HCEC 1CT (cell line): ENCODE measurements at places on chromosomes 7 and 10.

- DNase-seq, result no peak
These were observed 79.1 kb upstream of the RET start for GRCh38 chr10:42997849-42998165.

DNA sequence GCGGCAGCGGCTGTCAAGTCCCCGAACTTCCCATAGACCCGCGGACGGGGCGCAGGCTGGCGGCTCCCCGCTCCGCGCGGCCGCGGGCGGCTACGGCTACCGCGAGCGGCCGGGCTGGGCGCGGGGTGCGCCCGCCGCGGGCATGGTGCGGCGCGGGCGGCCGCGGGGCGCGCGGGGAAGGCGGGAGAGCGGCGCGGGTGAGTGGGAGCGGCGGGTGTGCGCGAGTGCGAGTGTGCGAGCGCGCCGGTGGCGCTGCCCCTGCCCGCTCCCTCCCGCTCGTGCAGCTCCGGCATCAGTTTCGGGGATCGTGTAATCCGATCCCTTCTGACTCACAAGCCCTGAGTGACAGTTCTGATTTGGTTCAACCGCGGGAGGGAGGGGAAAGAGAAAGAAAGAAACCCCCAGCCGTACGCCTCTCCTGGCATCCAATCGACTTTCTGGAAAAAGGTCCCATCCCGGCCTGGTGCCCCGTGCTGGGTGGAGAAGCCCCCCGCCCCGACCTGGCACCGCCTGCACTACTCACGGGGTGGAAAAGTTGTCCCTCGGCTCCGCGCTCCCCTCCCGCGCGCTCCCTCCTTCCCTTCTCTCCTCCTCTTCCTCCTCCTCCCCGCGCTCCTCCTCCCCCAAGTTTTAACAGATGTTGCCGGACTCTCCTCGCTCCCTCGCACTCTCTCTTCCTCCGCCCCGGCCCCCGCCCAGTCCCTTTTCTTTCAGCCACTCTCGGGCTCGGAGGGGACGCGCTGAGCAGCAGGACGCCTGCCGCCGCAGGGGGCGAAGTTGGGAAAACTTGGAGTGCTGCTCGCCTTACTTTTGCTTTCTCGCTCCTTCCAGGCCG, at the start of gene GLI3:
TSS of gene GLI3 (minus strand) at position 234 of the 835 bp plus-strand sequence. CDS start 13,956 bp downstream, outside the sequence.
- peak; percentile 94 for DNase-seq

DNA sequence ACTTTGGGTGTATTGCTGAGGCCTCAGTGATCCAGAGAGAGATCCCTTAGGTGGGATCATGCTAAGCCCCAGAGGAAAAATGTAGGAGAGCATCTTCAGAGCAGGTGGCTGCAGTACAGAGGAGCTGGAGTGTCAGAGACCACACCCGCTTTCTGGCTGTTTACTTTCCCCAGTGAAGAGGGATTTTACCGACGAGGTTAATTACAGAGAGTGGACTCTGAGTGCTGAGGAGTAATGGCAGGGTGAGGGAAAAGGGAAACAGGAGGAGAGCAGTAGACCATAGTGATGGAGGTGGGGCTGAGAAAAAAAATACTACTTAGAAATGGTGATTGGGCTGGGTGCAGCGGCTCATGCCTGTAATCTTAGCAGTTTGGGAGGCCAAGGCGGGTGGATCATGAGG, 43.3 kb upstream of the HBP1 start:
- DNase-seq, result no peak

DNA sequence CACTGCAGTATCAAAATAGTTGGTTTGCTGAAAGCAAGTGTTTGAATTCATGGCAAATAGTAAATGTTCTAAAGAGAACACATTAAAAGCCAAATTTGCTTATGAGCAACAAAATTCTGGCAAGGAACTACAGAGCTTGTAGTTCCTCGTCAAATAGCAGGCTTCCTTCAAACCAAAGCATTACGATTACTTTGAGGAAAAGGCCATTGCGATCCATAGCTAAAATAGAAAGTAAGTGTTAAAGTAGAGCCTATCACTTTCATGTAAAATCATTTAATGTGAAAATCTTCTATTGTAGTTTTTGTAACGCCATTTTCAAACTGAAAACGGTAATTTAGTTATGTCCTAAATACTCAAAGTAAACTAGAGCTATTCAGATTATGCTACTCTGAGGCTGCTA, 20.1 kb downstream of the CACNA2D1 start:
- DNase-seq, result no peak

- peak; percentile 46 for DNase-seq
These were observed at the start of gene SH2B2 for GRCh38 chr7:102286237-102287110. Gene SH2B2, plus strand, starts transcription at chr7:102286868. Its CDS starts 13,683 bp downstream, at chr7:102300551.

GRCh38 chr10:23912884-23913404, 296.0 kb upstream of the KIAA1217 start:
- no peak for DNase-seq

DNA sequence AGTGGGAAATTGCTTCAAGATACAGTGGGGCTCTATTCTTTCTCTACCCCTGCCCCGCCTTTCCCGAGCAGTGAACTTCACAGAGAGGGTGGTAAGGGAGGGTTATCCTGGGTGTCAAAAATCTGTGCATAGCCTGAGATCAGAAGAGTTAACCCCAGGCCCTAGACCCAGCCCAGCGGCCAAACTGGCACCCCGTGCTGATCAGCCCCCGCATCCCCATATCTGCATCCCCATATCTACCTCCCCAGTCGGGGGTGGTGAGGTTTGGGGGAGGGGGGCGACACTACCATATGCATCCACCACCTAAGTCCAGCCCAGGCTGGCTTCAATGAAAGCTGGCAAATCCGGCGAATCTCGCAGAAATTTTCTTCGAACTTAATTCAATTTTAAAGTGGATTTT, 7.0 kb upstream of the DLX6 start:
- DNase-seq, result no peak

DNA sequence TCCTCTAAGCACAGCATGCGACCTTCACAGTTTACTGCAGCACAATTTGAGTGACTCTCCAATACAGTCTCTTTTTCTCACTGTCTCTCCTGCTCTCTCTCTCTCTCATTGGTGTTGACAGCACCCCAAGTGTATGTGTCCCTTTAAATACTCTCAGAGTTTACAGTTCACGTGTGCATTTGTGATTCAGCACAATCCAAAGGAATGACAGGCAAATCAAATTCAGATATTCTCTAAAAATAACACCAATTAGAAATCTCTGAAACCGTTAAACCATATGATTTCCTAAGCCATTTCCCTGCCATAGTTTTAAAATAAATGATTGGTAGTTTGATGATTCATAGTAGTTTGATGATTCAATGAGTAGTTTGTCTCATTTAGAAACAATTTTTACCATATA, 104.0 kb upstream of the GAD2 start:
- DNase-seq, result no peak

DNA sequence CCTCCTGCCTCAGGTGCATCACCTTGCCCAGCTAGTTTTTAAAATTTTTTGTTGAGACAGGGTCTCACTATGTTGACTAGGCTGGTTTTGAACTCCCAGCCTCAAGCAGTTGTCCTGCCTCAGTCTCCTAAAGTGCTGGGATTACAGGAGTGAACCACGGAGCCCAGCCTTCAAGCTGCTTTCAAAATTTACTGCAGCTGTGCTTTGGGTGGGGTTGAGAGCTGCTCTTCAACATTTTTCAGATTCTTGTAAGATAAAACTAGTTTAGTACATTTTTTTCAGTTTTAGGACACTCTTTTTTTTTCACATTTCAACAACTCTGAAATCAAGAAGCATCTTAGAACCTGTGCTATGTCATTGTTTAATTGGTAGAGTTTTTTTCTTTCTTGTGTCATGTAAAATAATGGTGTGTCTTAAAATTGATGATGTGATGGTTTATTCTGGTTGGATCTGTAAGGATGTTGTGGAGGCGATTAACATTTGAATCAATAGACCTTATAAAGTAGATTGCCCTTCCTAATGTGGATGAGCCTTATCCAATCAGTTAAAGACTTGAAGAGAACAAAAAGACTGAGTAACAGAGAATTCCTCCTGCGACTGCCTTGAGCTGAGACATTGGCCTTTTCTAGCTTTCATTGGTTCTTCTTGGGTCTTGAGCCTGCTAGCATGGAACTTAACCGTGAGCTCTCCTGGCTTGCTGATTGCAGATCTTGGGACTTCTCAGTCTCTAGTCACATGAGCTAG, 13.5 kb downstream of the PLEKHA8 start:
- no peak for DNase-seq

DNA sequence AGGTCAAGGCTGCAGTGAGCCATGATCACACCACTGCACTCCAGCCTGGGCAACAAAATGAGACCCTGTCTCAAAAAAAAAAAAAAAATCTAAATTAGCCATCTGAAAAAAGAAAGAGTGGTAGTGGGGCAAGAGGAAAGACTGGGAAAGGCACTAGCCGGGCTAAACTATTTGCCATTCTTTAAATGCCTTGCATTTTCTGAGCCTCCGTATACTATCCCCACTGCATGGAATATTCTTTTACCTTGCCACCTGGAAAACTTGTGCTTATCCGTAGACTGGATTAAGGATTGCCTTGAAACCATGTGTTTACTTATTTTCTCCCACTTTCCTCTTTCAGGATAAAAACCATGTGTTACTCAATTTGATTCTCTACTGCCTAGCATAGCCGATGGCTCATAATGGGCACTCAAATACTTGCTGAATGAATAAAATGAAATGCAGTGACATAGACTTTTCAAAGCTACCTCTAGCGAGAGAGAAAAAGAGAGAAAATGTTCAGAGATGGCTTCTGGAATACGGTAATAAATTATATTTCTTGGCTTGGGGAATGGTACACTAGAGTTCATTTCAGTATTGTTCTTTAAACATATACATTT, 30.6 kb downstream of the HYCC1 start:
- peak; percentile 42 for DNase-seq

DNA sequence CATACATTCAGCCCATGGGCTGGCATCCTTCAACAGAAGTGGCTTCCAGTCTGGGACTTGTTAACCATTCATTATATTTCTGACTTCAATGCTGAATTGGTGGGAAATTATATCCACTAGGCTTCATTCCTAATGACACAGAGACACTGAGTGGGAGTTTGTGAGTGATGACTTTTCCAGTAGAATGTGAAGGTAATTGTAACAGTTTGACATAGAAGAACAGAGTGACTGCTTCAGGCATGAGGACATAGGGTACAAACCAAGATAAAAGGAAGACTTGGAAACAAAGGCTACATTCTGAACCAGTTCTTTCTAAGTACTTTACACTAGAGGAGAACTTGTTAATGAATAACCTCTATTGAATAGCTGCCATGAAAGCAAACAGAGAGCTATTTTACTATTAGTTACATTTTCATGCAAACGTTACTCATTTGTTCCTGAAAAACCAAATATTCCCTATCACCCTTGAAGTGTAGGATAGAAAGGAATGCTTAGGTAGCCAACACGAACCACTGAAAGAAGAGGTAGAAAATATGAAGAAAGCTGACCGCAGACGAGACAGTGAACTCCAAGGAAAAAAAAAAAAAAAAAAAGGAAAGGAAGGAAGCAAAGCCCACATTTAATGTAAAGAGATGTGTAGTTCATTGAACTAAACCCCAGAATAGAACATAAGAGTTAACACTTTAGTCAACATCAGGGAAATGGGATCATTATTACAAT, 237.0 kb upstream of the SEMA3C start:
- no peak for DNase-seq

DNA sequence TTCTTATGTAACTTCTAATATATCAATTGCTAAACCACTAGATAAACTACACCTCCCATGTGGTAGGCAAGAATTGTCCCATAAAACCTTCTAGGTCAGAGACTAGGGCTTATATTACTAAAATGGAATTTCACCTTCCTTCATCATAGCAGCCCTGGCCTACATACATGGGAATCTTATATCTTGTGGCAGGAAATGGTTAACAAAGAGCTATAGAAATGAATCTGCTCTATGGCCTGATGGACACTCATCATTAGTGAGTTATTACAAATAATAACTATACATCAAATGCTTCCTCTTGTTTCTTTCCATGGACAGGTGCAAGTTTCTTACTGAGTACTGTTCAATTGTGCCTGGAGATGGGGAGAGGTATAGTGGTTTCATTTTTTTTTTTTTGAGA, 62.3 kb upstream of the PDLIM1 start:
- DNase-seq, result no peak

DNA sequence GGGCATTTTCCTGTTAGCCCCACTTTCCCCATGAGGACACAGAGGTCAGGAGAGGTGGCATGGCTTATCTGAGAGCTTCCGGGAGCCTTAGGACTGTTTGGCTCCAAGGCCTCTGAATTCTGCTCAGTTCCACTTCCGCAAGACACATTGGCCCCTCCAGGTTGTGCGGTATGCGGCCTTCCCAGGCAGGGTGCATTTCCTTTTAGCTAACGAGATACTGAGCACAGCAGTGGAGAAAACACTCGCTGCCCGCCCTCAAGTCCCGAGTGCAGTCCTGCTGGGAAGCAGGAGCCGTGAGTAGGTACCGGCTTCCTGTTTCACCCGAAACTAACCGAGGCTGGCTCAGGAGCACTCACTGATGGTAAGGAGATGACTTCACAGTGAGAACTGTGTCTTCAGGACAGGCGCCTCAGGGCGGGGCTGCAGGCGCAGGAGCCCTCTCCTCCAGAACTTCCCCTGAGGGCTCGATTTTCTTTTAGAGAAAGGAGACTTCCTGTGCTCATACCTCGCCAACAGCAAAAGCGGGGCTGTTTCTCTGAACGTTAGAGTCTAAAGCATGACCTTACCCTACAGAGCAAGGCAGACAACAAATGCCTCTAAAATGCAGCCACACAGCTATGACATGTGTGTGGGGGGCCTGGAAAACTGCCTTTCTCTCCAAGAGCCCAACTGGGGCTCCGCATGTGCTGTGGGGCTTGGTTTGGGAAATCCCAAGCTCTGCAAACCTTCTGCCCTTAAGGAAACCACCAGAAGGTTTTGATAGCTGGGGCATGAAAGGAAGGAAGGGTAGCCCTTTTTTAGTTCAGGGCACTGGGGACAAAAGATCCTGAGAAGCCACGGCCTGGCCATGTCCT, 25.9 kb downstream of the RGS10 start:
- DNase-seq, result no peak

- DNase-seq, result no peak
These were observed 20.5 kb downstream of the CRPPA start for GRCh38 chr7:16400893-16401275.

GRCh38 chr10:24552346-24553016, 171.2 kb downstream of the ARHGAP21 start:
- DNase-seq, result no peak

- peak; percentile 62 for DNase-seq
These were observed 94.5 kb downstream of the HIPK2 start for GRCh38 chr7:139683137-139683921.

GRCh38 chr10:47323087-47323486, 833 bp downstream of the GDF2 start:
- no peak for DNase-seq

- DNase-seq, result peak; percentile 12
These were observed 110.8 kb upstream of the LRGUK start for GRCh38 chr7:134016223-134016941.

GRCh38 chr10:92290837-92291615, at the start of the genes CPEB3 and MARCHF5:
Gene CPEB3, minus strand, starts transcription at chr10:92291078. Its CDS starts 50,728 bp downstream, at chr10:92240350.
Gene MARCHF5, plus strand, starts transcription at chr10:92291167. Its CDS starts 328 bp downstream, at chr10:92291495.
- peak; percentile 97 for DNase-seq

DNA sequence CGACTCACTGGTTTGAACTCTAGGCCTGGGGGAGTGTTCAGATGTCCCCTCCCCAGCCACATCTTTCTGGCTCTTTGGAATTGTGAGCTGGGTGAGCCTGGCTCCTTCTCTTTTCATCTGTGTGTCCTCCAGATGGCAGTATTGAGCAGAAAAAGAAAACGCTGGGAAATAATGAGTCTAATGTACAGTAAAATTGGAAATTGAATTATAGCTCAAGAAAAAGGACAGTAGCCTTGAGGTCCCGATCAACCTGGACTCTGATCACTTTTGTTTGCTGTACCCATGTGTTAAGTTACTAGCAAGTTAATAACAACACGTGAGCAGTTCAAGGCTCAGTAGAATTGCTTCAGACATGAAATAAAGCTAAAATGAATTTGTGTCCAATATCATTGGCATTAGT, 77.9 kb downstream of the SNX10 start:
- peak; percentile 29 for DNase-seq

- DNase-seq, result no peak
These were observed 82.3 kb downstream of the CUL2 start for GRCh38 chr10:35007858-35008301.
